ENCODE measurements at places on chromosomes 5 and 9. TPM values are rescaled to one million over a fixed set of nuclear protein-coding genes. Genes with fewer than 3 reads are reported as not detected.
A peak's percentile ranks its signal among the peaks of the same experiment; 100 is the strongest.

Gene EPB41L4B
- 4.1 TPM for total RNA-seq

Gene BARHL1
- total RNA-seq = not detected

Gene GPX8
- 136 TPM for total RNA-seq

- peak; percentile 40 for DNase-seq
These were observed 81.0 kb downstream of the SHB start for GRCh38 chr9:37988041-37988440.

DNA sequence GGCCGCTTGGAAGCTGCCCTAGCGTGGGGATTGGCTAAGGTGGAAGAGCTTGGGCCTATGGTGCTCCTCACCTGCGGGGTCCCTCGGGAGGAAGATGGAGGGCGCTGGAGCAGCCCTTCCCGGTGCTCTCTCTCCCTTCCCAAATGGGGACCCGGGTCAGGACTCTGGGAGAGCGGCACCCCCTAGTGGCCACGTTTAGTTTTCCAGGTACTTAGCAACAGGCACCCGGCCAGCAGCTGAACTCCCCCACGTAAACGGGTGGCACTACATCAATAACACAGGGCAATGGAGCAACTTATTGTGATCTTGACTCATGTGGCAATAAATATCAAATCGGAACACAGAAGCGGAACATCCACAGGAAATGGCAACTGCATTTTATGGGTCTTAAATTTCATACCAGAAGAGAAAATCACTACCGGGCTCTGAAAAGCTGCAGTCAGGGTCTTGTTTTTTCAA is 316.6 kb downstream of the AGTPBP1 start:
- DNase-seq = peak; percentile 14

DNA sequence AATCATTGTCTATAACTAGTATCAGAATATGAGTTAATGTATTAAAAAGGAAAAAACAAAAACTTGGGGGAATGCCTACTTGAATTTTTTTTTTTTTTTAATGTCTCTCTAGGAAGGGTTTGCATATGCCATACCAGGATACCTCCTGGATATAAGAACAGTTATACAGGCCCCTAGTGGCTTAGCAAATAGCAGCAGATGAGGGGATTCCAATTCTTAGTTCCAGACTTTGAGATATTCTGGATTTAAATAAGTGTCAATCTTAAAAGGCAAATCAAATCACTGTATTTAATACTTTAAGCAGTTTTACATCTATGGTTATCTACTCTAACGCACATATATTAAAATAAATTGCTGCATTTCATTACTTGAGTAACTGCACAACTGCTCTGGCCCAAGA is 1055.5 kb upstream of the DMAC1 start:
- DNase-seq = no peak

DNA sequence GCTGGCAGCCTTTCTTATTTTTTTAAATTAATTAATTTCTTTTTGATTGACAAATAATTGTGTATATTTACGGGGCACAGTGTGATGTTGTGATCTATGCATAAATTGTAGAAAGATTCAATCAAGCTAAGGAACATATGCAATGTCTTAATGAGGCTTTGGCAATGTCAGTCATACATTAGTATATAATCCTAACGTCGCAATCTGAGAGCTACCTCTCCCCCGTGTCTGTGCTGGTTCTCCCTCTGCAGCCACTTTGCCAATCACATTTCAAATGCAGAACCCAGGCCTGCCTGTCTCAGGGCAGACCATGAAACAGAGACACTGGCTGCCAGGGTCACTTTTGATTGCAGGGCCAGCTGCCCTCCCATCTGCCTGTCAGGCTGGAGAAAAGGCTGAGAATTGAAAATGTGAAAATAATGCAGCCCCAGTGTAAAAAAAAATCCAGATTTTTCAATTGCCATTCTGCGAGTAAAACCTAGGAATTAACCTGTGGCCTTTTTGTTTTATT is 56.3 kb downstream of the SLC24A2 start:
- DNase-seq = no peak

DNA sequence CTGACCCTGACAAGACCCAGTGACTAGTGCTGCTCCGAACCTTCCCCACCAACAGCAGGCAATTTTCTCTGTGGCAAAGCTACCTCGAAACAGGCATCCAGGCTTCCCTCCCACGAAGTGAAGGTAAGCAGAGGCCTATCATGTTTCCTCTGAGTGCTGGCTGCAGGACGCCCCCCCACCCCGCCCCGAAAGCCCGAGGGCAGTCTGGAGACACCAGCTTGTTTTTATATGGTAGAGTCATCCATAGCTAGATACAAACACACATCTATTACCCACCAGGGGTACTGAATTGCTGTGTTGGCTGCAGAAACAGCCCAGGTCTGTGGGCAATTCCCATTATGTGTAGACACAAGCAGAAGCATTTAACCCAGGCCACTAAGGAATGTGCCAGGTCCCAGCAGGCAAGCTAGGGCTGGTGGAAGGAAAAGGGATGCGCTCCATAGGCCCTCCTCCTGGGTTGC is 40.4 kb downstream of the LIX1 start:
- DNase-seq = no peak

DNA sequence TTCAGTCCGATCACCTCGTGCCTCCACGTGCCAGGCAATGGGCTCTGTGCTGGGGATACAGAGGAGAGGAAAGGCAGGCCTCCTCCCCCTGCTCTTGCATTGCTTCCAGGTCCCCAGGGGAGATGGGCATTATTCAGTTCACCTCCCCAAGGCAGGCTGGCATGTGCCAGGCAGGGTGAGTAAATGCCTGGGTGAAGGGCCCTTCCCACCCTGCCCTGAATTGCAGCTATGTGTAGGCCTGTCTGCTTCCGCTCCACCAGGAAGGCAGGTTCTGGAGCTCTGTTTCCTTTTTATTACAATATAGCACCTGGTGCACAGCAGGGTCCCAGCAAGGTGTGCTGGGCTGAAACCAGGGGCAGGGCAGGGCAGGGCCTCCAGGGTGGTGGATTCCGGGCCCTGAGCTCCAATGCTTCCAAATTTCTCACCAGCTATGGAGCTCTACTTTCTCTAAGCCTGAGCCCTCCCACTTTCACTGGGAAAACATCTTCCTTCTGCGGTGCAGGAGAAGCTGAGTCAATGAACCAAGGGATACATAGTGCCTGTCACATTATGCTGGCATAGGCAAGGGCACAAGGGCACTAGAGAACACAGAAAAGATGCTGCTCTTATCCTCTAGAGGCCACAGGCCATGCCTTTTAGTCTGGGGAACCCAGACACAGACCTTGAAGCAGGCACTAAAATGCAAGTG is 42.0 kb downstream of the SHB start:
- no peak for DNase-seq

DNA sequence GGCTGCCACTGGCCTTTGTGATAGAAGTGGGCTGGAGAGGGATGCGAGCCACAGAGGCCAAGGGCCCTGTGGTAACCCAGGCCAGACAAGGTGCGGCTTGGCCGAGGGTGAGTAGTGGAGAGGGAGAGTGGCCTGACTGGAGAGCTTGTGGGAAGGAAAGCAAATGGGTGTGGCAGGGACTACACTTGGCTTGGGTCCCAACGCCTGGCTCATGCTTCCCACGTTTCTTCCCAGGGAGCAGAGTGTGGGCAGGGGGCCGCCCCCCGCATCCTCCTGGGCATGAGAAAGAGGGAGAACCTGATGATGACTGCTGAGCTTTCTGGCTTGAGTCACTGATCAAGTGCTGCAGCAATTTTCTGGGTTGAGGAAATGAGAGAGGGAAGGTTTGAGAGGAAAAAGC is 95.7 kb downstream of the ANKH start:
- no peak for DNase-seq

All from SJSA1 (cell line).